GM12892 (cell line): ENCODE measurements at places on chromosomes 2 and 18.

DNA sequence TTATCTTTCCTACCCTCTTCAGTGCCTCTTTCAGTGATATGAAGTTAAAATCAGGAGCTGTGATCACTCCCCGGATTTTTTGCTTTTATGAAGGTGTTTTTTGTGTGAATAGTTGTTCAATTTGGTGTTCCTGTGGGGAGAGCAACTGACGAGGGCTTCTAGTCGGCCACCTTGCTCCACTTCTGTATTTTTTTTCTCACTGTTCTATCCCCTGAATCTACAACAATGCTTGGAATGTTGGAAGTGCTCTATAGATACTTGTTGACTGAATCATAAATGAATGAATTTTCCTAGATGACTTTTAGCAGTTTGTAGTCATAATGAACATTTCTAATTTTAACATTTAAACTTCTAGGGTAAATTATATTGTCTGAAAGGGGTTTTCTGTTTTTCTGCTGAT, 247.3 kb downstream of the ZNF385B start:
- no peak for DNase-seq

DNA sequence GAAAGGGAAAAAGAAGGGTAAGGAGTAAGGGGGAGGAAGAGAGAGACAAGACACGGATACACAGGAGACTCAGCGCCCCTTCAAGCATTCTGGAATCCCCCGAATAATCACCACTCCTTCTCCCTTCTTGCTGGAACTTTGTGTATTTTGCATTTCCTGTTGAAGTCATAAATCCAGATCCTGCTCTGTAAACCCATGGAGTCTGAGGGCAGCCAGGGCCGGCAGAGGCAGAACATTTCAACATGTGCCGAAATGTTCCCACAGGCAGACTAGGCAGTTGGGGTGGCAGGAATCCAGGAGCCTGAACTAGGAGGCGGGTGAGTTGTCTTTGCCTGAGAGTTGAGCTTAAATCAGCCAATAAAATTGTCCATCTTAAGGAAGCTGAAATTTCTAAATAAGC, 193.1 kb downstream of the SH3RF3 start:
- DNase-seq = no peak

DNA sequence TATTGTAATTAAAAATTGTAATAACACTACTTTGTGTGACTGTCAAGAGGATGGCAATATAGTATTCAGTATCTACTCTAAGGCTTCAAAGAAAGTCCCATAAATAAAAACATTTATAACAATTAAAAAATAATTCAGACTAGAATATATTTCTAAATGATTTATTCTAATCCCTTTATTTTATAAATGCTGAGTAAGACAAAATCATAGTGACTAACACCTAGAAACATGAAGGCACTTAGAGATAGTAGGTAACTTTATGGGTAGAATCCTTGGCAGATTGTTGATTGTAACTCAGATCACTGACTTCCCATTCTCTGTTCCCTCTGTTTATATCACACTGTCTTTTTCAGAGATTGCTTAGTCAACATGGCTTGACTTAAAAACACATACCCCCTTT, 78.6 kb upstream of the EPB41L5 start:
- no peak for DNase-seq

- no peak for DNase-seq
These were observed 31.1 kb downstream of the KIF5C start for GRCh38 chr2:148906124-148906523.

GRCh38 chr18:51053814-51054213, 23.8 kb downstream of the SMAD4 start:
- DNase-seq = no peak

DNA sequence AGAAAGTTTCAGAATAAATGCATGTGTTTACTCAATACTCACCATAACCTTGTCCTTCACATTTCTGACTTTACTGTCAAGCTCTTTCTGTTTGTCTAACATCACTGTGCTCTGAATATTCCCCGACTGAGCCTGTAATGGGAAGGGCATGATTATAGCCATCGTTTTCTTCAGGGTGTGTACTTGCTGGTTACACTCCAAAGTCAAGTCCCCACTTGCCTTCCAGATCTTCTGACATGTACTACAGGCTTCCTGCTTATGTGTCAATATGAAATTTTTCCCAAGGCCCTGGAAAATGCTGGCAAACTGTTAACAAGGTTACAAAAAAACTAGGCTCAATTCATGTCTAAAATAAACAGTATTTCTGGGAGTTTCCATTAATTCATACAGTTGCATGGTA, 12.9 kb downstream of the STAT1 start:
- DNase-seq = no peak

DNA sequence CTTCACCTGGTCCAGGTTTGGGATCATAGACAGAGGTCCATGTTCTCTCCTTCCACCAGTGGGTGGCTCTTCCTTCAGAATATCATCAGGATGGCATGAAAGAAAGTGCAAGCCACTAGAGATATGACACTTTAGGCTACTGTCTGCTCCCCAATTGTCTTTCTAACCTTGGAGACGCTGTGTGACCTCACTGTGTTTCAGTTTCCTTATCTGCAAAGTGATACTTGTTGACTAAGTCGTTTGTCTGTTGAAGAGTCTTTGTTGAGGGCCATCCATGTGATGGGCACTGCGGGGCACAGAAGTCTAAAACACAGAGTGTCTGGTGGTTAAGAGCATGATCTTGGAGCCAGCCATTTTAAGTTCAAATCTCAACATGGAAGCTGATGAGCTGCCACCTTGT, 259.9 kb upstream of the THSD7B start:
- DNase-seq = no peak

DNA sequence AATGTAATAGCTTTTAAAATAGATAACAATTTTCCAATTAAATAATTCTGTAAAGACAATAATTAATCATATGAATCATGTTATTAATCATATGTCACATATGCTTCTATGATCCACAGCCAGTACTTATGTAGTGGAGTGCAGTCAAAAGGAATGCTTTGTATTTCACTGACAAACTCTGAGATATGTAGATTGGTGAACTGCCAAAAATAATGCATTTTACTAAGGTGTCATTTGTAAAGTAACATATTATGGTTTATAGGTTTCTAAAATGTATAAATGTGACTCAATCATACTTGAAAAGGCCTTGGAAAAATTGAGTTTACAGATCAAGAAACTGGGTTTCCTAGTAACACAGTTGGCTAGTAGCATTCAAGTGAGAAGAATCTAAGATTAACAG, 93.8 kb upstream of the KCNH7 start:
- no peak for DNase-seq

DNA sequence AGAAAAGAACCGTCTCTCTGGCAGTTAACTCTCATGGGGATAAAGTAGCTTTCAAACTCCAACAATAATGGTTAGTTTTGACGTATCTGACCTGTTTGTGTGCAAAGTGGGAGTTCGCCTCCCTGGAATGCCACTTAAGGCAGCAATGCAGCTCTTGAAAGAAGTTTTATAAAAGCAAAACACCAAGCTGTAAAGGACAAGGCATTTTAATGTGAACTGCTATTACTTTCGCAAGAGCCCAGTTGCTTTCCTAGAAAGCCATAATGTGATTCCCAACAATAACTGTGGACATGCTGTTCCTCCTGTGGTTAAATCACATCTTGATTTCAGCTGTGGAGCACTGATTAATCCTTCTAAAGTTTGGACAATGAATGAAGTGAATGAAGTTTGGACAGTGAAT, 303.7 kb downstream of the PTPRM start:
- no peak for DNase-seq

DNA sequence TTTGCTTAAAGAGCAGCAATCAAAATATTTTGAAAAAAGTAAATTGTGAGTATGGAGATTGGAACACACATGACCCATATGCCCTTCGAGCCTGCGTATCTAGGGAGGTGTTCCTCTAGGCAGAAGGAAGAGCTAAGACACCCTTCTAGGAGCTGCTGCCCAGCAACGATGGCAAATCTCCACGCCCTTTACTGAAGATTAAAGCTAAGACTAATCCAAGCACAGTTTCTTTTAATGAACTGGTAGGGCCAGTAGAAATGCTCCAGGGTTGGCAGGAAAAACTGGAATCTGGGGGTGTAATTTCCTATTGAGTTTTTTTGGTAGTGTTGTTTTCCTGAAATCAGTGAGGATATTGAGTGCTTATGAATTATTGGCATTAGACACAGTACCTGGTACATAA, 712 bp upstream of the SERPINB13 start:
- DNase-seq = no peak

GRCh38 chr2:184596819-184597411, 1.4 kb upstream of the ZNF804A start:
- no peak for DNase-seq

GRCh38 chr18:46213295-46213694, 109.1 kb downstream of the HAUS1 start:
- no peak for DNase-seq

DNA sequence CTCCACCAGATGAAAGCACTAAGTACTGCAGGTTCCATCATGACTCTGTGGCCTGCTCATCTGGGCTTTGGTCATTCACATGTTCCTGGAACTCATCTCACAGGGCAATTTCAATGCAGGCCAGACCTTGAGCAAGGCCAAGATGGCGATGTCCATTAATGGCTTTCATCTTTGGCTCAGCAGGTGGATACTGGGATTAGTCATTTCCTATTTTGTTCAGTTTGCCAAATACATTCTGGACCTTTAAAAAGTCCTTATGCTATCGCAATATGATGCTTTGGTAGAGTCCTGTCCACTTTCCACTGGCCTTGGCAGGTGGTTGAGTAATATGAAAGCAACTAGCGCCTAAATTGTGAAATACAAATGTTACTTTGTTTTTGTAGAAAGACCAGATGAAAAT, 170.1 kb upstream of the REV1 start:
- no peak for DNase-seq

- DNase-seq = no peak
These were observed 25.4 kb upstream of the SCN7A start for GRCh38 chr2:166519391-166519962.

DNA sequence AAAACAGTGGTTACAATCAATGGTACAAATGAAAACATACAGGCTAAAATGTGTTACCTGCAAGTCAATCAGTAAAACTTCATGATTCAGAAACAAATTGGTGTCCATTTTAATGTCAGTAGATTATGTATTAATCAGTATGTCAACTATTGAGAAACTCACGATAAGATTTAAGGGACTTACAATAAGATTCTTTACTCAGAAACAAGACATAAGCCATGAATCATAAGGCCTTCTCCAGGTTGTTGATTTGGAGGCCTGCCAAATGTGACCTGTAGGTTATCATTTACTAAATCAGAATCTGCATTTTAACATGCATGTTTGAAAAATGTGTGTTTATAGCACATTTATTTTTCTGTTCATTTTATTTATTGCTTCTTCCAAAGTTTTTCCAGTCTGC, 623.1 kb downstream of the CCDC85A start:
- DNase-seq = no peak

GRCh38 chr2:217160103-217160743, 300.4 kb upstream of the TNP1 start:
- no peak for DNase-seq

GRCh38 chr2:158463496-158464095, 6.8 kb downstream of the PKP4 start:
- no peak for DNase-seq

- DNase-seq = no peak
These were observed 85.1 kb downstream of the ACSL3 start for GRCh38 chr2:222945887-222946286.

DNA sequence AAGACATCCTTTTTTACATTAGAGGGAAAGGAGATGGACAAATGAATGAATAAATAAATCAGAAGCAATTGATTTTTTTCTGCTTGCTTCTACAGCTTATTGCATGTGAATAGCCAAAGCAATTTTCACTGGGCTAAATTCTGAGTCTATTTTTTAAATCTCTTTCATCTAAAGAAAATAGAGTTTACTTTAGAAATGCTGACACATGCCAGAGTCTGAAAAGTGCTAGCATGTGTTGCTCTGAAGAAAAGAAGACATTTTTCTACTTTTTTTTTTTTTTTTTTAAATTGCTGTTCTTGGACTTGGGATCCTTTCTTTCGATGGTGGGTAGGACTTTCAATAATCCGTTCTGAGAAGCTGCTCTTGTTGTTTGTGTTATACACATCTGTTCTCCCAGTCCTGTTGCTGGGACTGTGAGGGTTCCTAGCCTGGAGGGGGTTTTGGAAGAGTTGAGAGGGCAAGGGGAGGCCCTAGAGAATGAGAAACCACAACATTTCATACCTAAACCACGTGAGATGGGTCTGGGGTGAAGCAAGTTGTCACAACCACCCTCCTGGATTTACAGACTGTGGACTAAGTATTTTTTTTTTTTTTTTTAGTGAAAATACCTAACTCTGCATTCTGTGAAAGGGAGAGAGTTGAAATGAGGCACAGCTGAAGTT, 193.5 kb downstream of the PRKCE start:
- DNase-seq = no peak

DNA sequence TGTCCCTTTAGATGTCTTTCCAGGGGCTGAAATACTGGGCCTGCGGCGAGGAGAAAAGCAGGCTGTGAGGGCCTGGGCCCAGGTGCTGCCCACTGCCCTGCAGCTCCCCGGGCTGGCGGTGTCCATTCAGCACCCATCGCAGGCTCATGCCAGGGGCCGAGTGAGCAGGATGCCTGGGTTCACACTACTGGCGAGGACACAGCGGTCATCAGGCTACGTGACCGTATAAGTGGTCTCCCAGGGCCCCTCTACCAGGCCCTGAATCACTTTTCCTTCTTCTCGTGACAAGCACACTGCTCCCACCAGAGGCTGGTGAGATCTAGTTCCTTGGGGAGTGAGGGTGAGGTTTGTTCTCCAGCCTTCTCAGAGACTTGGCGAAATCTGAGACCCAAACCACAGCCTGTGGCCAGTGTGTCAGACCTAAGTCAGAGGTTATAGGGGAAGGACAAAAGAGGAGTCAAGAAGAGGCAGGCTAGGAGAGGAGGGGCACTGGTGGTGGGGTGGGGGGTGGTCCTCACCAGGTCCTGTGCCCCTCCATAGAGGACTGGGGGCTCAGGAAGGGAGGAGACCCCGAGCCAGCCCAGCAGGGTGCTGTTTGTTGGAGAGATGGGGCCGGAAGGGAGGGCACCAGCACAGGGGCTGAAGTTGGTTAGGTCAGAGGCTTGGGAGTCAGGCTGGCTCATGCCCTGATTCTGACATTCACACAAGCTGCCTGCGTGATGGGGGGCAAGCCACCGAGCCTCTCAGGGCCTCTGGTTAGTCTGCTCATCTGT, 6.6 kb upstream of the SEMA4C start:
- DNase-seq = no peak

DNA sequence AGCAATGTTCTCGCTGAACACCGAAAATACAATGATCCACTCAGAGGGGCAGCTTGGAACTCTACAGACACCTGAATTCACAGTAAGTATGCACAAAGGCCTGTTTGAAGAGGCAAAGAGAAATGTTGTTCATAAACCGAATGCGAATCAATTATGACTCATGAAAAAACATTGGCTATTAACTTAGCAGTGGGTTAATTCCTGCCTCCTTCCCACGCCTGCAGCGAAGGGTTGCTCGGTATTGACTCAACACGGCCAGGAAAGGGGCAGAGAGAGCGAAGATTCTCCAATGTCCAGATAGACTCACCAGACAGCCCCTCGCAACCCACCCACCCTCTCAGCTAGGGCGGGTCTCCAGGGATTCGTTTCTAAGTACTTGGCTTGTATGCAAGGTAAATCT, 9.4 kb downstream of the CRACDL start:
- DNase-seq = no peak

DNA sequence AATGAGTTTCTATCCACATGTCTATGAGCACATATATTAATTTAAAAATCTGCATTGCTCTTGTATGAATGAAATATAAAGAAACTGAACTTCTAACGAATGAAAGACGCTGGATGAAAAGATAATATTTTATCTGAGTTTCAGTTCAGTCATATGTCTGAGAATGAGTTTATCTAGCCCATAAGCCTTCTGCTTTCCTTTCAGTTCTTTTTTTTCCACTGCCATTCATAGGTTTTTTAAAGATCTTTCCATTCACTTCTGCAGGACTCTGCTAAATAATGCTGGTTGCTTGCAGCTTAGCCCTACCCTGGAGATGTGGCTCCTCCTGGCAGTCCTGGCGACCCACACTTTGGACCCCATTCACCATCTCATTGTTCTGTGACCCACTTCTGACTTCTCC, 109.0 kb downstream of the BCL2 start:
- DNase-seq = no peak
